NCI-H82 (cell line): ENCODE measurements at places on chromosomes 16 and 17.

DNA sequence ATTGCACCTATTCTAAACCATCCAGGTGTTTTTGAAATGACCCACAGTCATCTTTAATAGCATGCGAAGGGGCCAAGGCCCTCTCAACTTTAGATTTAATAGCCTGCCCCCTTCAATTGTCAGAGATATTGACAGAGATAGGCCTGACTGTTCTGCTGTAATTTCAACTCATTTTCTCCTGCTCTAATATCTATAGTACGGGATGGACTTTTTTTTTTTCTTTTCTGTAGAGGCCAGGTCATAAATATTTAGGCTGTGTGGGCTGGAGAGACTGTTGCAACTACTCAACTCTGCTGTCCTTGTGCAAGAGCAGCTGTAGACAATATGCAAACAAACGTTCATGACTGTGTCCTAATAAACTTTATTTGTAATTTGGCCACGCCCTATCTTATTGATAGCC, 24.7 kb upstream of the KRT20 start:
- DNase-seq = no peak

DNA sequence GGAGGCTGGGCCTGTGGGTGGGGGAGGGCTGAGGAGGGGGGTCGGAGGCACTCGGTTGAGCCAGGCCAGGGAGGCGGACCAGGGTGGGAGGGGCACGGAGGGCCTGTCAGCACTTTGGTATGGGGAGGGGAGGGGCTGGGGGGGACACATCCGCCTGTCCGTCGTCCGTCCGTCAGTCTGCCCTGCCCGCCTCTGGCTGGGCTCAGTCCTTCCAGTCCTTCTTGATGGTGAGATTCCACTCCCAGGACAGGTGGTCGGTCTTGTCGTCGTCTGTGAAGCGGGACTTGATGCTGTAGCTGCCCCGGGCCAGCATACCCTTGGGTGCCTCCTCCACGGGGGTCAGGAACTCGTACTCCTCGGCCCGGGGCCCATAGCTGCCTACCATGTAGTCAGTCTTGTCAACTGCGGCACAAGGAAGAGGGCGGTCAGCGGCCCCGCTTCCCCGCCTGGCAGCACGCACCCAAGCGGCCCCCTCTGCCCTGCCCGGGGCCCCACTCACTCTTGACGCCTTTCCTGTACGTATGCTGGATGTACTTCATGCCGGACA, 2.4 kb downstream of the ARHGDIA start:
- peak; percentile 55 for DNase-seq

DNA sequence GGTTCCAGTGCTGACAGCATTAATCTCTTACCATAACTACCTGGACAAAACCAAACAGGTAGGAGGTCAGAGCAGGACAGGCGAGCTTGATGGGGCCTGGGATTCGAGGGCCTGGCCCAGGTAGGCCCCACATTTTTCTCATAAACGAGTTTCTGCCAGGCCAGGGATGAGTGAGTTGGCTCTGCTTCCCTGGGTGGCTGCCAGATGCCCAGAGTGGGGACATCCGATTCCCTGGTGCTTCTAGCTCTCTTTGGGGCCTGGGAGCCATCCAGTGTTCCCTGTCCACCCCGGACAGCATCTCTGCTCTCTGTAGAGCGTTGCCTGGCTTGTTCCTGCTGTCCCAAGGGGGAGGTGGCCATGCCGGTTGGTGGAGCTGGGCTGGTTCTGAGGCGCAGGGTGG, 25.1 kb downstream of the TSC2 start:
- no peak for DNase-seq

DNA sequence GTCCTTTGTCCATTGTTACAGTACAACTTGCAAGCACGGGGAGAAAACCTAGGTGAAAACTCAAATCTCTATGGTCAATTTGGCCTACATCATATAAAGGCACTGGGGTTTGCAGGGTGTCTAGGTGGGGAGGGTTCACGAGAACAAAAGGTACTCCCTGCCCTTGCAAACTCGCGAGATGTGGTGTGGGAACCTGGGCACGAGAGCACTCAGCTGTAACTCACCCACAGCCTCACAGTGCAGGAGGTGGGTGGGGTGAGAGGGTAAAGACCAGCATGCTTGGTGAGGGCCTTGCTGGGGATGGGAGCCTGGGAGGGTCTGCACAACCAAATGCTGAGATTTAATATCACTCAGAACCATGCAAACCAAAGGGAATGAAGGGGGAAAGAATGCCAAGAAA, 18.4 kb upstream of the ZNF594 start:
- DNase-seq = no peak

DNA sequence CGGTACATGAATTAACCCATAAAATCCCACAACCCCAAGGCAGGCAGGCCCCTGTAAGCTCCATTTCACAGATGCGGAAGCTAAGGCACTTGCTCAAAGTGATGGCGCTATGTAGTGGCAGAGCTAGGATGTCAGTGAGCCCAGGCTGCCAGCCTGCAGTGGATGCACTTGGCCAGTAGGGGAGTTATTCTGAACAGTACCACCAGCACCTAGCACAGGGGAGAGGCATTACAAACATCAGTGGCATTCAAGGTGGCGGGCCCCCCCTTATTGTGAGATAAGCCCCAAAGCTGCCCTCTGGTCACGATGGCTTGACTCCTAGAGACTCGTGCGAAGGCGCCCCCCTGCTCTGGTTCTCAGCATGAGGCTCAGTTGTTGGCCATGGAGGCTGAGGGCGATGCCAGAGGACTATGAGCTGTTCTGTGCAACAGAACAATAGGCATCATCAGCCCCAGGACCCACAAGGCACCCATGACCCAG, 33.8 kb downstream of the GTF3C1 start:
- peak; percentile 58 for DNase-seq

GRCh38 chr17:78764871-78765270, 17.2 kb downstream of the CYTH1 start:
- no peak for DNase-seq

- no peak for DNase-seq
Measured at GRCh38 chr17:75757086-75757681, 7.8 kb downstream of the GALK1 start.

GRCh38 chr17:29659155-29659554, 36.4 kb upstream of the CORO6 start:
- no peak for DNase-seq

DNA sequence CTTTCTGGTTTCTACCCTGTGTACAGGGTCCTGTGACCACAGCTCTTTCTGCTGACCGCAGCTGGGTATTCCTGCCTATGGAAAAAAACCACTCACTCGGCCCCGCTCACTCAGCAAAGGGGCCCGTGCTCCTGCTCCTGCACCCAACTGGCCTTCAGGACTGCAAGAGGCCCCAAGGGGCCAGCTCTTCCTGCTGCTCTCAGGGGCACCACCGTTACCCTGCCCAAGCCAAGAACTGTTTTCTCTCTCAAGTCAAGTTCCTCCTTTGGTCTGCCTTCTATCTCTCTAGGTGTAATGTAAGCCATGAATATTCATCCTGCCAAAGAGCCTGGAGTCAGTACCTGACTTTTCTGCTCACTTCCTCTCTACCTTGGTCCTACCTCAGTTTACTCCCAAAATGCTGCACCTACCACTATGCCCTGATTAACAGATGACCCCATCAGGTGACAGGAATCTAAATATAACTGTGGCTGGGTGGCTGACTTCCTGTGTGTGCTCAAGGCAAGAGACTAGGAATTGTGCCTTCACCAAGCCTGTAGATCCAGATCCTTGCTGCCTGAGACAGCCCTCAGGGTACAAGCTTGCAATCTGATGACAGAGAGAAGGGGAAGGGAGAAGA, 20.4 kb upstream of the SCIMP start:
- no peak for DNase-seq
